ENCODE measurements at places on chromosomes 12 and 14.
A peak's percentile ranks its signal among the peaks of the same experiment; 100 is the strongest.

GRCh38 chr14:55514819-55515490 is 65.1 kb upstream of the KTN1 start:
- DNase-seq = peak; percentile 87

- no peak for DNase-seq
These were observed 66.6 kb downstream of the KDM2B start for GRCh38 chr12:121514184-121514742.

DNA sequence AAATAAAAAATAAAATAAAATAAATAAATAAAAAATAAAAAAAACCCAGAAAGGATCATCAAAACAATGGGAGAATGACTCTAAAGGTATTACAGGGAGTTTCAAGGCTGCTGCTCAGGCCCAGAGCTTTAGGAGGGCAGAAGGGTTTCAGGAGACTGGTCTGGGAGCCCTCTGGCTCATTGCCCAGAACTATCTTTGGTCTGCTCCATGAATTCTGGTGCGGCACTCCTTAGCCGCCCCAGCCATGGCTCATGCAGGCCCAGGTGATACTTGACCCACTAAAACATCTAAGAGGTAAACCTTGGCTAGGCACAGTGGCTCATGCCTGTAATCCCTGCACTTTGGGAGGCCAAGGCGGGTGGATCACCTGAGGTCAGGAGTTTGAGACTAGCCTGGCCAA is 14.7 kb upstream of the TMED10 start:
- no peak for DNase-seq

GRCh38 chr12:78088391-78088832 is 257.7 kb downstream of the NAV3 start:
- peak; percentile 20 for DNase-seq

DNA sequence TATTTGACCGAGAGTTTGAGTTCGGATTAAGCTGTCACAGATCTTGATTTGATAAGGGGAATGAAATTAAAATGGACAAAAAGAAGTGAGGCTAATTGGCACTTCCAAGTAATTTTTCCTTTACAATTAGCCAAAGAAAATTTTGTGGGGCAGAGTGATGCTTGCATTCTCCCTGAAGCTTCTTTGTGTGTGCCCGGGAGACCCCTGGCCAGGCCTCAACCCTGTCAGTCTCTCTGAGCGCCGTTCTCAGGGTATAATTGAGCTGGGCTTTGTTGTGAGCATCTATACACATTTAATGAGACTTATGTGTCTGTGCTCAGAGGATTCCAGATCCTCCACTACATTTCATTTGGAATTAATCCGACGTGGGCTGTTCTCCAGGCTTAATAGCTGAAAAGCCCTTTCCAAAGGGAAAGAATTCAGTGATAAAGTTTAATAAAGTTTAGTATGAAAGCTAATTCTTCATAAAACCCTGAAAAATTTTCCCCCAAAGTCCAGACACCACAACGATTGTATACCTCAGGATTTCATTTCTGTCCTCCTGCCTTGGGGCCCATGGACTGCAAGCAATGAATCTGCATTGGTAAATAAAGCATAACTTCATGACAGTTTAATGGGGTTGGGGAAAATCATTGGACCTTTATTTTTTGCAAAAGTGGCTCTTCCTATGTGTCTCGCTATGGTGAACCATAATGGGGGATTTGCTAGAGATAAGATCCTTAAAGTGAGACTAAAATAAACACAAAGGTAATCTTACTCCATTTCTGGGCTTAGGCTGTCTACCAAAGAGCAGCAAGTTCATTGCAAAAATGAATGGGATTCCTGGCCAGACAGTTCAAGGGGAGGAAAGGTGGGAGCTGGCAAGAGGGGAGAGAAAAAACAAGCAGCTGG is 292.6 kb downstream of the C12orf75 start:
- DNase-seq = no peak

- DNase-seq = no peak
These were observed 282.4 kb downstream of the FOXN3 start for GRCh38 chr14:89134640-89135039.

GRCh38 chr14:105303949-105304348 is 3.1 kb upstream of the BRF1 start:
- no peak for DNase-seq

DNA sequence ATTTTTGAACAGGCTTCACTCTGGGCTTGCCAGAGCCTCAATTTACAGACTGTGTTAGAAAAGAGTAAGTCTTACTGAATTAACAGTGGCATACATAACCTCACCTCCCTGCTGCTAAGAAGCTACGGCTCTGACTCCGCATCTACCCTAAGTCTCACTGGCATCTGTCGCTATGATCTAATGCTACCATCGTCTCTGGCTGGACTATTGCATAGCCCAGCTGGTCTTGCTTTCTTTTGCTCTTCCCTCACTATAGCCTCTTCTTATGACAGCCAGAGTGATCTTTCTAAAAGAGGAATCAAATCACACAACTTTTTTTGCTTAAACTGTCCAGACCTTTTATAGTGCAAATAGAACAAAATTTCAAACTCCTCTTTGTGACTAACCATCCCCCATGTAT is 81.1 kb downstream of the SLC24A4 start:
- DNase-seq = no peak

GRCh38 chr12:79555028-79555925 is 135.5 kb downstream of the PAWR start:
- DNase-seq = peak; percentile 79

DNA sequence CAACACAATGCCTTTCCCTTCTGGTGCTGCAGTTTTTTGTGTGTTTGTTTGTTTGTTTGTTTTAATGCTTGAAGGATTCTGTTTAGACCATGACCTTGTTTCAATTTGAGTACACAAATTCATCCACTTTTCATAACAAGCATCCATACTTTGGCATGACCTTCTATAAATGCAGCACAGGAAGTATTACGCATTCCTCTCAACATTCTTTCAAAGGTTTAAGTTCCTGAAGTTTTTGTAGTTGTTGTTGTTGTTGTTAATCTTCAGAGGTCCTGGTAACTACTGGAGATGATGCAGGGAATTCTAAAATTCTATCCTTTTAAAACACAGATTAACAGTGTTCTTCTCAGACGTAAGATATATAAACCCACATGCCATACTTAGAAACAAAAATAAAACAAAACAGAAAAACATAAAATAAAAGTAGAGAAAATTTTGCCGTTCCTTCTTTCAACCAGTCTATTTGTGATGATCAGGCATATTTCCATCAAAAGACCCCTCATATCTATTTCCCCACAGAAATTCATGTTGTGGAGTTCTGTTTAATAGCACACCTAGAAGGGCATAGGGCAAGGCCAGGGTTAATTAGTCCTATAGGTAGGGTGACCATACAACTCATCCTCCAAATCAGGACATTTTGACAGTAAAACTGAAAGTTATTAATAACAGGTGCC is 529.9 kb downstream of the NOVA1 start:
- no peak for DNase-seq

DNA sequence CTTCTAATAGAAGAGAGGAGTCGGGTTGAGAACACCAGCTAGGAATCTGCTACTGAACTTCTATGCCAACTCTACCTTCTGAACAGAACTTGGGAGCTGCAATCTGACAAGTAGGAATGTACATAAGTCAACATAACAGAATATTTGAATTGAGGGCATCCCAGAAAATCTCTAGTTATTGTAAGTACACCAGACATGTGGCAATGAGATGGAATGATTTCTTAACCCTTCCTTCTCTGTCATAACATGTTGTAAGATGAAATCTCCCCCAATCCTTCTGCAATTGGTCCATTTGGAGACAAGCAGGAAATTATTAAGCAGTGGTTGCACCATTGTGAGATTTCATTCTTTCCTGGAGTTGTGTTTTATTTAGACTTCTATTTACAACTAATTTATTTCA is 68.7 kb upstream of the TMPO start:
- no peak for DNase-seq

DNA sequence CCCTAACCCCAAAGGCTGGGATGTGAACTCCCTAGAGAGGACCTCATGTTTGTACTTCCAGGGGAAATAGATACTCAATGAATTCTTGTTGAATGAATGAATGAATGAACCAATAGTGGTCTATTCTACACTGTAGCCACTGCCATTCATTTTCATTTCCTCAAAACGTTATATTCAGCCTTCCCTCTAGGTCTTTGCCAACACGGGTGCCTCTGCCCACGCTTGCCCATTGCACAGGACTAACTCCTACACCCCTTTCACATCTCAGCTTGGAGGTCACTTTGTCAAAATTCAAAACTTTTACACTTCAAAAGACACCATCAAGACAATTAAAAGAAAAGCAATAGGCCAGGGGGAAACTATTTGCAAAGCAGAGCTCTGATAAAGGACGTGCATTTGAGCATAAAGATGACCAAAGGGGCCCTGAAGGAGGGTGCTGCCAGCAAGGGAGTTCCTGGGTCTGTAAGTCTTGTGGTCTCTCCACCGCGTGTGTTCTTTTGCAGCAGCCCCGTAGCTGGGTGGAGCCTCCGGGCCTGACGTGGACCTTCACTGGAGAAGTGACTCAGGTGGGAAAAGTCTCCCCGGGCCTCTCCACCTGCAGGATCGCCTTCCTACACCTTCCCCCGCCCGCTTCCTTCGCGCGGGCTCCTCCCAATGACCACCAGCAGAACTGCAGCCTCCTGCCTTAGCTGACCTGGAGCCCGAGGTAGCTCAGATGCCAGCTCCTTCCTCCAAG is 31.5 kb downstream of the TMEM63C start:
- no peak for DNase-seq

DNA sequence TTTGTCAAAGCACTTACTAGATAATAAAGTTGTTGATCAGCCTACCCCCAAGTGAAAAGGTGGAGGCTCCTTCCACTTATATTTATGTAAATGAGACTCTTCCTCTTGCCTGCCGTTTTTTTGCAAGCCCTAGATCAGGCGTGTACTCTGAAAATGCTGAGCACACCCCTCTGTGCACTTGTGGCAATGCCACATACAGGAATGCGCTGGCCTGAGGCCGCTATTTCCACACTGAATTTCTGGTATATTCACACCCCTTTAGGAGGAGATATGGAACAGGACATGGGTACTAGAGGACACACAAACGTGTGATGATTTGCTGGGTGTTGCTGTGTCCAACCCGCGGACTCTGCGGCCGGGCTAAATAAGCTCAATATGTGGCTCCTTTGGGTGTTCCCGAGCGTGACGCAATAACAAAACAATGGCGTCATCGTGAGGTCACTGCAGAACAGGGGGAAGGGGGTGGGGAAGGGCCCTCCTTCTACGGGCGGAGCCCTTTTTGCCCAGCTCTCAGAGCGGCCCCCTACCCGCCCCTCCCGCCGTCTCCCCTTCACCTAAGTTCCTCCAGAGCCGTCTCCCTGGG is 554 bp upstream of the TSPAN31 start:
- DNase-seq = peak; percentile 85

DNA sequence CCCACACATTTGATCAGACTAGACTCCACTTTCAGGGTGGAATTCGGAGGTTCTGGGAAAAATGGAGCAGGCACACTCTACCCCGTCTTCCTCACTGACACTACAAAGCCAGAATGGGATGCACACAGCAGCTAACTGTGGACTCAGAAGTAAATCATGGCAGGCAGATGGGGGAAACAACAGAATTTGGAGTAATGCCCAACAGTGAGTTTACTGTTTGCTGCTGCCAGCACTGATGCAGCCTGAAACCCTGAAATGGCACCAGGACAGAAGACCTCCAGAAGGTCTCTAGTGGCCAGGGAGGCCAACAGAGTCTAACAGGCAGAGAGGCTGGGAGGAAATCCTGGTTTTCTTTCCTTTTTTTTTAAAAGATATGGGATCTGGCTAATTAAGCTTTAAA is 24.6 kb downstream of the KCTD10 start:
- DNase-seq = no peak

DNA sequence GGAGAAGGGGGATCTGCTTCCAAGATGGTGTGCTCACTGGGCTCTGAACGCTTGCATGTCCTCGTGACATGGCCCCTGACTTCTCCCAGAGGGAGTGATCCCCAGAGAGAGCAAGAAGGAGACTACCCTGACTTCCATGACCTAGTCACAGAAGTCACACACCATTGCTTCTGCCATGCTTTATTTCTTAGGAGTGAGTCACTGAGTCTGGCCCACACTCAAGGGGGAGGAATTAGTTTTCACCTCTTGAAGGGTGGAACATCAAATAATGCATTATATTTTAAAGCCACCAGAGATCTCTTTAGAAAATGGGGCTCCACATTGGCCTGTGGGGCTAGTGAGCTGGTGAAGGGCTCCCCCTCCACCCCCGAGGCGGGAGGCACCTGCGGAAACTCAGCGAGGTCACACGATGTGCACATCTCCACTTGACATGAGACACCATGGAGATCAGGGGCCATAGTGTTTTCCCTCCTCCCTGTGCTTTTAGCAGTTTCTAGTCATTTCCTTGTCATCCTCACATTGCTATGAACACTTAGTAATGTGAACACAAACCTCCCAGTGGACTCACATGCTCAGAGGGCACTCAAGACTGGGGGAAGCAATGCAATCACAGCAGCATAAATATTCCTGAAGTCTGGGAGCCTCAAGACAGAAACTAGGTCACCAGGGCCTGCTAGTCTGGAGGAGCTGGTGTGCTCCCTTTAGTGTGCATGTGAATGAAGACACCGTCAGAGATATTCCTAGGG is 87.4 kb upstream of the FZD10 start:
- DNase-seq = no peak

- no peak for DNase-seq
These were observed 9.6 kb upstream of the ASIC1 start for GRCh38 chr12:50047693-50048250.

- no peak for DNase-seq
These were observed 5.3 kb downstream of the SPRYD3 start for GRCh38 chr12:53073881-53074280.

DNA sequence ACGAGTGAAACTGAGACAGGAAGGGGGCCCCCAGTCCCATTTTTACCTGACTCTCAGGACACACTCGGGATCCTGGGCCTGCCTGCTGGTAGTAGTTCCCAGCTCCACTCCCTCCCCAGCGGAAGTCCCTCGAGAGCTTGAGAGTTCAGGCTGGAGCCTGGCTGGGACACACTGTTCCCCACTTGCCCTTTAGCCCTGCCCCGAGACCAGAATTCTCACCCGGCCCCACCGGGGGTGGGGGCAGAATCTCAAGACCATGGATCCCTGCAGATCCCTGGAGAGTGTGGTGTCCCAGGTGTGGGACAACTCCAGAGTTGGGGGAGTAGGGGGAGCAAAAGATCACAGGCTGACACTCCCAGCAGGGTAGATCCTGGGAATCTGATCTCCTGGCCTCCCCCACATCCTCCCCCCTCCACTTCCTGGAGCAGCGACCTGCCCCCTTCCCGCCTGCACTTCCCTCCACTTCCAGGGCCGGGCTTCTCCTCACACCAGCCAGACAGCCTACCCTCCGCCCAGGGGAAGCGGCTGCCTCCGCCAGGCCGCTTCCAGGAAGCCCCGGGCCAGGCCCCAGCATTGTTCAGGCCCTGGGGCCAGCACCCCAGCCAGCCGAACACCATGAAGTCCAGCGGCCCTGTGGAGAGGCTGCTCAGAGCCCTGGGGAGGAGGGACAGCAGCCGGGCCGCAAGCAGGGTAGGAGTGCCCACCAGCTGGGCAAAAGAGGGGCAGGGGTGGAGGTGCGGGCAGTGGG is at the start of gene TNS2:
Gene TNS2 (plus strand): TSS at position 495 of the 748 bp plus-strand sequence. CDS start 121 bp downstream, at position 616.
- DNase-seq = peak; percentile 40

GRCh38 chr12:74619884-74620283 is 82.2 kb downstream of the ATXN7L3B start:
- no peak for DNase-seq

GRCh38 chr14:55170526-55170925 is 20.9 kb downstream of the DLGAP5 start:
- no peak for DNase-seq

GRCh38 chr12:97305651-97306050 is 157.0 kb upstream of the RMST start:
- no peak for DNase-seq

- DNase-seq = no peak
These were observed 318.1 kb upstream of the RTL1 start for GRCh38 chr14:101221549-101222160.

GRCh38 chr14:29637411-29637810 is 290.2 kb downstream of the PRKD1 start:
- DNase-seq = peak; percentile 64

Measured in IMR-90 (cell line).